CMK (cell line): ENCODE measurements at places on chromosomes 1 and 21.

- no peak for DNase-seq
These were observed 56.3 kb upstream of the DISP3 start for GRCh38 chr1:11422686-11423085.

DNA sequence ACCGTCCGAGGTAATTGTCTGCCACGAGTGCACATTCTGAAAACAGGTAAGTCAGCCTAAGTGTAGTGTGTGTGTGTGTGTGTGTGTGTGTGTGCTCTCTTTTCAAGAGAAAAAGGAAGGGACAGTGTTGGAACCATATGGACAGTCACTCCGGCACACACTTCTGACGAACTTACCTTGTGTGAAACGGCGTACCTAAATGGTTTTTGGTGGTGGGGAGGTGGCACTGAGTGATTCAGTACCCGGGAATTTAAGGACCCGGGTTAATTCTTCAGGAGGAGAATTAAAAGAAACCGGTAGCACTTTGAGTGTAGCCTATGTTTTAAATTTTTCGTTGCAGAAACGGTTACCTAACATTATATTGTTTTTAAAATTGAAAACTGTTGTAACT, 286 bp downstream of the ODR4 start:
- no peak for DNase-seq

GRCh38 chr21:45074818-45075595, 627 bp downstream of the ADARB1 start:
- no peak for DNase-seq

- DNase-seq, result no peak
These were observed 972.8 kb upstream of the ADGRL4 start for GRCh38 chr1:79979346-79979745.

DNA sequence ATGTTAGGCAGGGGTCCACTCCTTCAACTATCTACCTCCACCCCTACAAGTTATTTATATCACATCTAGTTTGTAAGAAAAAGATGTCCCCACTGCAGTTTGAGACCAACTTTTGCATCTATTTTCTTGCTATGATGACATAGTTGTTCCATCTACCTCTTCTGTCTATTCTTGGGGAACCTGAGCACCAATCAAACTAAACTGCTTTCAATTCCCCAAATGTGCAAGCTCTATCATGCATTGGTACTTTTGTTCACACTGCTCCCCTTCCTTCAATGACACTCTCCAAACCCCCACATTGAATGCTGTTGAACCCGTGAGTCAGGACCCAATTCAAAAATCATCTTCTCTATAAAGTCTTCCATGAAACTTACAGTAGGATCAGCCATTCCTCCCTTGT, 16.0 kb upstream of the FRRS1 start:
- DNase-seq, result no peak

GRCh38 chr1:180278596-180279395, 48.7 kb downstream of the LHX4 start:
- DNase-seq, result no peak

DNA sequence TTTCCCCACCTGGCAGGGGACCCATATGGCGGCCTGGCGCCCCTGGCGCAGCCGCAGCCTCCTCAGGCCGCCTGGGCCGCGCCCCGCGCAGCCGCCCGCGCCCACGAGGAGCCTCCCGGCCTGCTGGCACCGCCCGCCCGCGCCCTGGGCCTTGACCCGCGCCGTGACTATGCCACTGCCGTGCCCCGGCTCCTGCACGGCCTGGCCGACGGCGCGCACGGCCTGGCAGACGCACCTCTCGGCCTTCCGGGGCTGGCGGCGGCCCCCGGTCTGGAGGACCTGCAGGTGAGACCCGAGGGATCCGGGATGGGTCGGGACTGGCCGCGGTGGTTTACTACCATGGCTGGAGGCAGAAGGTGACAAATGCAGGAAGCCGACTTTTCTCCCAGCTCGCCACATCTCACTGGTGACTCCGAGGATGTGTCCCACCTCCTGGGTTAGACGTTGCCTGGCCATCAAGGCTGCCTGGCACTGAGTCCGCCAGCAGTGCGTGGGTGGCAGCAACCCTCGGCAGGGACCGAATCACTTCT, 1.1 kb downstream of the TFAP2E start:
- DNase-seq, result no peak

GRCh38 chr1:8970870-8971337, 25.2 kb downstream of the CA6 start:
- DNase-seq, result no peak

GRCh38 chr1:96234299-96234698, 487.3 kb upstream of the PTBP2 start:
- no peak for DNase-seq

DNA sequence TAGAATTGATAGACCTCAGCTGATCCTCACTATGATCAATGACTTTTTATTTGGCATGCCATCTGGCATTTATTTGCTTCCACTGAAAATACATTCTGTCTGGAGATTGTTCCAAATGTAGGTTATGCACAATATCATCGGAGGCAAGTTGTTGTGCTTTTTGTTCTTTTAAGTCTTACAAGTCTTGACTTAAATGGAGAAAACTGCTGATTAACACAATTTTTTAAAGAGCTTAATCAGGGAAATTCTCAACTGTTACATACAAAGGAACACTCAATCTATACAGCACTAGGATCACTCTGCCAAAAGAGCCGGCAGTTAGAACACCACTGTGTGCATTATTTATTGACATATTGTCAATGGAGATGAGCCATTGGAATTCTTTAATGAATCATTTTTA, 19.2 kb downstream of the CYYR1 start:
- DNase-seq, result no peak

- no peak for DNase-seq
These were observed 7.1 kb upstream of the ZNF496 start for GRCh38 chr1:247338723-247339275.

DNA sequence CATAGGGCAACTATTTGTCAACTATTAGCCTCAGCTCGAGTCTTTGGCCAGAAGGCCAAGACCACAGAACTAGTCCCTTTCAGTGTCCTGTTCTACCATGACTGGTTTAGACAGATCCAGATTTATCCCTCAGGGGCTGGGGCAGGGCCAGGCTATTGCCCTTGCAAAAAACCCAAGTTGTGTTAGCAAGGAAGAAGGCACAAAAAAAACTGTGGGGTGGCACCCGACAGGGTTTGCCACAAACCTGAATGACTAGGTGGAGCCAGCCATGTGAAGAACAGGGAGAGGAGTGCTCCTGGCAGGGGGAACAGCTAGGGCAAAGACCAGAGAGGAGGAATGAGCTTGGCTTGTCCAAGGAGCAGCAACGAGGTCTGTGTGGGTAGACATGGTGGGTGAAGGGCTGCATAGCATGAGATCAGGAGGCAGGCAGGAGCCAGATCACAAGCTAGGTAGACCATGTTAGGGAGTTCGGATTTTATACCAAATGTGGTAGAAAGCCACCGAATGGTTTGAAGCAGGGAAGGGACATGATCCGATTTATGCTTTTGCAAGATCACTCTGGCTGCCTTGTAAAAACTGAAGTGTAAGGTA, 4.3 kb downstream of the DCST1 start:
- DNase-seq, result no peak

GRCh38 chr1:9766759-9767442, 56.9 kb downstream of the CLSTN1 start:
- no peak for DNase-seq

DNA sequence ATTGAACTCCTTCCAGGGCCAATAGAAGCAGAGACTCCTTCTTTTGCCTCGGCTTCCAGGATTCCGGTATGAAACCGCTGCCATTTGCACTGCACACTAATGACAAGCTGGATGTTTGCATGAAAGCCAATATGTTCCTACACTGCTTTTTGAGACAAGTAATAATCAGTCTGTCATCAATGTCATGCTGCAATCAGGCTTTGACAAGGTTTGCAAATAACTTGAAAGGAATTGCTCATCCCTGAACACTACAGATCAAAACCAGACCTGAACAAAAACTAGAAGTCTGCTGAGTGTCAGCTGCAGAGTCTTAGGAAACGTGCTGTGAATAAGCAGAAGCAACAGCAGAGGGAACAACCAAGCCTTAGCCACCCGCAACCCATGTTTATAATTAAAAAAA, 720.7 kb upstream of the CXADR start:
- DNase-seq, result no peak

- DNase-seq, result no peak
These were observed 3.5 kb downstream of the MEX3A start for GRCh38 chr1:156078728-156079127.

- no peak for DNase-seq
These were observed 2.3 kb upstream of the RNF19B start for GRCh38 chr1:32966900-32967299.

DNA sequence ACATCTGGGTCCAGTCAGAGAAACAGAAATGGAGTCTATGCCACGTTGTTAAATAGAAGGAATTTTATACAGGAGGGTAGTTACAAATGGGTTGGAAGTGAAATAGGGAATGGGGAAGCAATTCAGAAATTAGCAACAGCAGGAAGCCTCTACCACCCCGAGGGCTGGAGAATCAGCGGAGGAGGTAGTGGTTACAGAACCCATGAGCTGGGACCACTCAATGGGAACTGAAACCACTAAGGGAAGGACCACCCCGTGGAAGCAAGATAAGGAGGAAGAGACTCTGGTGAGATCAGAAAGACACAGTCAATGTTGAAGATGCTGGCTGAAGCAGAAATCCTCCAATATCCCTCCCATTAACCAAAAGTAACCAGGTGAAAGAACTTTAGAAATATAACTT, 15.5 kb upstream of the MAST2 start:
- DNase-seq, result no peak

DNA sequence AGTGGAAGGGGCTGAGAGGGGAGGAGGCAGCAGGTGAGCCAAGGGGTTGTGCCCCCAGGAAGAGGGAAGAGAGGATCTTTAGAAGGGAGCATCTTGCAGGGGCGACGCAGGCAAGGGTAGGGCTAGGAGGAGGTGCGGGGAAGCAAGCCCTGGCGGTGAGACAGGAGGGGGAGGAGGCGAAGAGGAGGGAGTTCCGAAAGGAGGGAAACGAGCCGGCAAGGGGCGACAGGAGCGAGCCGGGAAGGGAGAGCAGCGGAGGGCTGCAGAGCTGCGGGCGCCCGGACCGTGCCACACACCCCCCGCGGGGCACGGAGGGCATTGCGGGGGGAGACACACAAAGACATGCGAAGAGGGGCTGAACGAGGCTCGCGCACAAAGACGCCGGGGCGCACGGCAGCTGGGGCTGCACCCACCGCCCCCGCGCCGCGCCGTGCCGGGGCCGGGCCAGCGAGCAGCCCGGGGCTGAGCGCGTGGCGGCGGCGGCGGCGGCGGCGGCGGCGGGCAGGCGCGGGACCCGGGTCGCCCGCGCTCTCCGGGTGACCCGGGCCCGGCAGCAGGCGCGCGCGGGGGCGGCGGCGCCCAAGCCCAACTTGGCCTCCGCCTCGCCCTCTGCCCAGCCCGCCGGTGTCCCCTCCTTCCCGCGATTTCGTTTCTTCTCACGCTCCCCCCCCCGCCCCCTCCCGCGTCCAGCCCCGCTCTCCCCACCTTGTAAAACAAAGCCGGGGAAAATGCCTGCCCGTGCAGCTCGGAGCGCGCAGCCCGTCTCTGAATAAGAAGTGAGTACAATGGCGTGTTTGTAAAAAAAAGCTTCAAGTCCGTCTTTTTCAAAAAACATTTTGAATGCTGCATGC, at the start of gene KCNK2:
Gene KCNK2 (plus strand): TSS at position 206 of the 851 bp plus-strand sequence. CDS start 649 bp downstream, outside the sequence.
- no peak for DNase-seq

- DNase-seq, result no peak
These were observed 269.3 kb downstream of the PCP4 start for GRCh38 chr21:40136571-40136970.

DNA sequence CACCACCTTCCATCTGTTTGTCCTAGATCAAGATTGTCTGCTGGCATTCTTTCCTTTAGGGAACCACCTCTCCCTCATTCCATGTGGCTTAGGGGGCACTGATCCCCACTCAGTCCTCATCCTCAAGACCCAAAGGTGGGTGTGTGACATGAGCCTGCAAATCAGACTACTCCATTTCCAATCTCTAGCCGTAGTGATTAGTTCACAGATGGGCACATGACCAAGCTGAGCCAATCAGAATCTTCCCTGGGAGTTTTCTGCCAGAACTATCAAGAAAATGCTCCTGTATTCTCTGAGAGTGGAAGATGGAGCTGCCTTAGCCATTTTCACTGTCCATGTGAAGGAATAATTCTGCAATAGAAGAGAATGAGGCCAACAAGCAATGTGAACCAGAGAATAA, 19.3 kb upstream of the PTPRF start:
- no peak for DNase-seq

DNA sequence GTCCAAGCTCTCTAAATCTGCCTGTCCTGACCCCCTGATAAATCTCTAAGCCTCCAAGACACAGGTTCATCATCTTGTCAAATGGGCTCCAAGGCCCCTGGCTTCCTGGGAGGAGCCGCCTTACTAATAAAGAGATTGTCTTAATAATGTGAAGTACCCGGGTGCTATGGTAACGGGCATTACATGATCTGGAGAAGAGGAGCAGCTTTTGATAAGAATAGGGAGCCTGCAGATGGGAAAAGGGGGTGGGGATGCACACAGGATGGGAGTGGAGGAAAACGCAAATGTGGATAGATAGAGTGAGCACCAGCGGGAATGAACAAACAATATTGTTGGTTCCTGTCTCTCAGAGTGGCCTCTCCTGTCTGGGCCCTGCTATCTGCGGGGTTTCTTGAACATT, 11.9 kb upstream of the RXRG start:
- no peak for DNase-seq

DNA sequence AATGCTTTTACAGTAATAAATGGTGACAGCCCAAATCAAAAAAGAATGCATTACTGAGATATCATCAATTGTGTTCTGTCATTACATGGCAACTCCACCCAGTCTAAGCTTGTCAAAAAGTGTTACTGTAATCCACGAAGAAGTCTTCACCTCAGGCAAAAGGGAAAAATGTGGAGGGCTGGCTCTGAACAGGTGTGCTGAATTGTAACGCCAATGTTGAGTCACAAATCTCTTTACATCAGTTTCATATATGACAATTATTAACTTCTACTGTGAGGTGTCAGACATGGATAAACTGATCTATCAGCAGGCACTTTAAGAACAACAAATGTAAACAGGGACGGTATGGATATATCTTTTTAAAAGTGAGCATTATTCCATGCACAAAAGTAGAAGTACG, 98.5 kb upstream of the DMRTA2 start:
- DNase-seq, result no peak

DNA sequence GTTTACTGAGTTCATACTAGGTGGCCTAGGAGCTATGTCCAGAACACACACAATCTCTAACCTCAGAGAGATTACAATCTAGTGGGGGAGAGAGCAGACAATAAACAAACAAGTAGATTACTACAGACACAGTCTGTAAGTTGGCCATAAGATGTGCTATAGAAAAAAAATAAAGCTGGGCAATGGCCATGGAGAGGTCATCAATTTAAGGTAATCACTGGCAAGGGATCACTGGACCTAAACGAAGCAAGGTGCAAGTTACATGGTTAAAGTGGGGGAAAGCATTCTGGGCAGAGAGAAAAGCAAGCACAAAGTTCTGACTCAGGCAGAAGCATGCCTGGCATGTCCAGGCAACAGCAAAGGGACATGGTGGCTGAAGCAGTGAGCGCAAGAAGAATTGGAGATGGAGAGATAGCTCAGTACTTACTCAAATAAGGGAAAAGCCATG, 147.0 kb downstream of the RERE start:
- no peak for DNase-seq

- DNase-seq, result no peak
These were observed 22.8 kb upstream of the RGS1 start for GRCh38 chr1:192552760-192553191.

- DNase-seq, result no peak
These were observed 57.1 kb downstream of the DDAH1 start for GRCh38 chr1:85407746-85408377.
